ENCODE measurements at places on chromosomes 3 and 15.

GRCh38 chr15:49313650-49314049 is 109.4 kb upstream of the FGF7 start:
- no peak for DNase-seq

DNA sequence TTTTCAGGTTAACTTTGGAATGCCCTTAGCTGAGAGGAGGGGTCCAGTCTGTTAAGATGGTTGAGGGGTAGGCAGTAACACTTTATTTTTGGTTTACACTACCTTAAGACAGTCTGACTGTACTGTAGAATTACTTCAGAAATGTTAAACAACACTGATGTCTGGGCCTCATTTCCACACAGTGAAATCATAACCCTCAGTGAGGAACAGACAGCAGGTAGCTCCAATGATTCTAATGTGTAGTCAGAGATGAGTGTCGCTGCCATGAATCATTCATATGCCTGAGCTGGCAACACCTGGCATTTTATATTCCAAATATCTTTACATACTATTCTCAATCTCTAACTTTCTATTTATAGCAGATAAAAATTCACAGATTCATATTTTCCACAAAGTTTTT is 37.3 kb upstream of the POU1F1 start:
- no peak for DNase-seq

- peak; percentile 53 for DNase-seq
Measured at GRCh38 chr3:68802111-68802870, 130.1 kb downstream of the TAFA4 start.

GRCh38 chr3:37040231-37040630 is 46.9 kb downstream of the MLH1 start:
- DNase-seq = no peak

GRCh38 chr3:51620543-51620942 is 50.5 kb upstream of the TEX264 start:
- no peak for DNase-seq

DNA sequence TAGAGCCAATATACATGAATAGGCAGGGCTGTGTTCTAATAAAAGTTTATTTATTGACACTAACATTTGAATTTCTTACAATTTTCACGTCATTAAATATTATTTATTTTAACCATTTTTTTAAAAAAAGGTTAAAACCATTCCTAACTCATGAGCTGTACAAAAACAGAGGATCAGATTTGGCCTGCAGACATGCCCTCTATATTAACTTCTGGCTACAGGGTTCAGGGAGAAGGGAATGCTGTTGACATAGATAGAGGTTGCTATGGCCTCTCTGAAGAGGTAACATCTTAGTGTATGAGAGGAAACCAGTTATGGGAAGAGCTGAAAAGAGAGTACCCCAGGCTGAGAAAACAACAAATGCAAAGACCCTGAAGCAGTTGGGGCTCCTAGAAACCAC is 19.1 kb upstream of the RAP2B start:
- DNase-seq = no peak

DNA sequence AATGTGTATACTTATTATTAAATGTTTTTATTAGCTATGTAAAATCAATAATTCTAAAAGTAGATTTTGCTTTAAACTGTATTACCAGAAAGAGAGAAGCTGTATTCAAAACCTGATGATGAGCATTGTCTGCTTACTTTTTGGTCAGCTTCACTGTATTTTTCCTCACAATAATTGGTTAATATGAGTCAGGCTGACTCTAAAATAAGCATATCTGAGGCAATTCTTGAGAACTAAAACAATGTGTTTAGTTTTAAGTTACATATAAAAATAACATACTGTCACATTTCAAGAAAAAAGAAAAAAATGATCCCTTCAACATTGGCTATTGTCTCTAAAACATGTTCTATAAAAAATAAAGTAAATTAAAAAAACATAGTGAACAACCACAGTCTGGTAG is 66.1 kb downstream of the EPHA3 start:
- DNase-seq = no peak

GRCh38 chr15:69462030-69462492 is 9.4 kb downstream of the RPLP1 start:
- no peak for DNase-seq

DNA sequence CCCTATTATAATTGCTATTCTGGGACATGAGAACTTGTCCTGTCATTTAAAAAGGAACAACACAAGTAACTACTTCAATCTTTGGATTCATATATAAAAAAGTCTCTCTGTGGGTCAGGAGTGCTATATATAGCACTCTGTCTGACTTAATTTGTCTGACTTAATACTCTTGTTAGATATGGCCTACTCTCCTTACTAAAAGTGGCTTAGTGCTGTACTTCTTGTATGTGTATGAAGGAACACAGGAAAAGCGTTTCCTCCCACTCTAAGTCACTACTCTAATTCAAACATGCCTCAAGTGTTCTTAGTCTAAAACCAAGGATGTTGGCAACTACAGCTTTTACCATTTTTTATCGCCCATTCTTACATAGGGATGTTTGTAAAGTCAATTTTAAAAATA is 255.2 kb upstream of the ROBO1 start:
- DNase-seq = no peak

- no peak for DNase-seq
Measured at GRCh38 chr3:114887806-114888205, 259.3 kb downstream of the ZBTB20 start.

DNA sequence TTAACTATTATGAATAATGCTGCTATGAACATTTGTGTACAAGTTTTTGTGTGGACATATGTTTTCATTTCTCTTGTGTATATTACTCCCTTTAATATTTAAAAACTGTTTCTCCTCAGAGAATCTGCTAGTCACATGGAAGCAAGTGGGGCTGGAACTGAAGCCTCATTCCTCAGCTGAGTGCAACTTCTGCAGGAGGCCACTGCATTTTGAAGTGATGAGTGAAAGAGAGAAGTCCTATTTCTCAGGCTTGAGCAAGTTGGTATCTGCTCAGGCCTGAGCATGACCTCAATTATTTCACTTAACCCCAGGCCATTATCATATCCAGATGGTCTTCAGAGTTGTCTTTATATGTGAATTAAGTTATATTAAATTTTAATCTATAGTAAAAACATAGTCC is 11.5 kb downstream of the TLR9 start:
- no peak for DNase-seq

DNA sequence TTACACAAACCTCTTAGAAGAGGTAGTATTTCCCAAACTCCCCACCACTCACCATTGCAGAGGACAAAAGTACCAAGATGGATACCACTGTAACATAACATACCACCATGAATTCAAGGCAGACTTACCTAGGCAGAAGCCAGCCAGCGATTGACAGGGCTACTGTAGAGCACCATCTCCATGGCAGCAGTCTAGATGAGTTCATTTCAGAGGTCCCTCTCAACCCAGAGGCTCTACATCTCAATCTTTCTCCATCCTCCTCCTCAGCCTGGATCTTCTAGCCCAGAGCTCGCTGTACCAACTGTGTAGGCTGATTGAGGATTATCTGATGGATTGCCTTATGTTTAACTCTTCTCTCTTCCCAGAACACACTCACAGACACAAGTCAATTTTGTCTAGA is 2.0 kb upstream of the PLIN1 start:
- no peak for DNase-seq

DNA sequence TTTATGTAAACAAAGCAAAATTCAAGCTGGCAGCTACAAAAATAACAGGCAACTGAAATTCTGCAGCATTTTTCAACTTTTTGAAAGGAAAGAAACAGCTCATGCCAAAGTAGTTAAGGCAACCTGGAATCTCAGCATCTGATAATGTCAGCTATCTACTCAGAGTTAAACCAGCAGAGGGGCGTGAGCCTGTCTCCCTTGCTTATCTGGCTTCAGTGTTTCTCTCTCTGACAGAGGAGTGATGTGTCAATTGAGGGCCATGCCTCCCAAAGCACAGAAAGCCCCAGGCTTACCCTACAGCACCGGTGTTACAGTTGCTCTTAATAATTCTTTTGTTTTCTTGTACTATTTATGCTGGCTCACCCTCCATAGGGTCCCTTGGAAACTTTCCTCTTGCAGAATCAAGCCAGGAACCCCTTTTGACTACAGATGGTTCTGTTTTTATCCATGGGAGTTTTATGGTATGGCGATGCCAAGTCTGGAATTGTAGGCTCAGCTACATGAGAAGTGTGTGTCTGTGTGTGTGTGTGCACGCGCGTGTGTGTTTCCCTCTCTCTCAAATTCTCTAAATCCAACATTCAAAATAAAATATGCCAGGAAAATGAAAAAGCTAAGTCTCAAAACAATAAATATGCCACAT is 7.3 kb downstream of the TMEM212 start:
- no peak for DNase-seq

GRCh38 chr3:12473511-12473910 is 10.8 kb upstream of the TSEN2 start:
- DNase-seq = no peak

GRCh38 chr3:150006794-150007193 is 36.1 kb upstream of the PFN2 start:
- no peak for DNase-seq

DNA sequence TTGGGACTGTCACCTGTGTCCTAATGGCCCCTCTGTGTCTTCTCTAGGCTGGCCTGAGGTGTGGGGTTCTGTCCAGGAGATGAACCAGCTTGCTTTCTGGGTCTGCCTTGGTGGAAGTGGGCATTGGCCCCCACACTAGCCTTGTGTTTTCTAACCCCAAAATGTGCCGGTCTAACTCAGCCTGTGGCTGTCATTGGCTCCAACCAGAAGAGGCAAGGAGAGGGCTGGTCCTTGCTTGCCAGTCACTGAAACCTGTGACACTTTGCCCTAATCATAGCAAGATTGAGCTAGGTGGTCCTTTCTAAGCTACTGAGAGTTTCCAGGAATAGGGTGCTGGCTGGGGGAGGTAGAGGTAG is 2.2 kb downstream of the C15orf39 start:
- no peak for DNase-seq

- DNase-seq = no peak
Measured at GRCh38 chr3:31713816-31714215, 181.1 kb downstream of the STT3B start.

DNA sequence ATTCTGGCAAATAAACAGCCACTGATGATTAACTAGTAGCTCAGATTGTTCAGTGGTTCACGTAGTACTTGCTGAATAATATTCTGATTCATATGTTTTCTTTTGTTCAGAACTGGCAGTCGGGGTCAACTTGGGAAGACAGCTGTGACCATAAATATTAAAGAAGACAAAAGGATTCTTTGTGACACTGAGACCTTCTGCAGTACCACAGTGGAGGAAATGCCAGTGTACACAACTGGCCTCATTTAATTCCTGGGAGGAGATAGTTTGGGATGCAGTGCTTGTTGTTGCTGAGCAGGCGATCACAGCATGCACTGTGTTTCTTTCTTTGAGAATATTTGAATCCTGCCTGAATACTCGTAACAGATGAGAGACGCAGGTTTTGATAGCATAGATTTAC is 26.7 kb upstream of the MCF2L2 start:
- no peak for DNase-seq

GRCh38 chr3:23961066-23961465 is 16.0 kb downstream of the NR1D2 start:
- DNase-seq = no peak

- DNase-seq = no peak
Measured at GRCh38 chr3:99012051-99012450, 110.6 kb upstream of the DCBLD2 start.

- no peak for DNase-seq
Measured at GRCh38 chr3:73029321-73029796, 32.1 kb upstream of the EBLN2 start.

DNA sequence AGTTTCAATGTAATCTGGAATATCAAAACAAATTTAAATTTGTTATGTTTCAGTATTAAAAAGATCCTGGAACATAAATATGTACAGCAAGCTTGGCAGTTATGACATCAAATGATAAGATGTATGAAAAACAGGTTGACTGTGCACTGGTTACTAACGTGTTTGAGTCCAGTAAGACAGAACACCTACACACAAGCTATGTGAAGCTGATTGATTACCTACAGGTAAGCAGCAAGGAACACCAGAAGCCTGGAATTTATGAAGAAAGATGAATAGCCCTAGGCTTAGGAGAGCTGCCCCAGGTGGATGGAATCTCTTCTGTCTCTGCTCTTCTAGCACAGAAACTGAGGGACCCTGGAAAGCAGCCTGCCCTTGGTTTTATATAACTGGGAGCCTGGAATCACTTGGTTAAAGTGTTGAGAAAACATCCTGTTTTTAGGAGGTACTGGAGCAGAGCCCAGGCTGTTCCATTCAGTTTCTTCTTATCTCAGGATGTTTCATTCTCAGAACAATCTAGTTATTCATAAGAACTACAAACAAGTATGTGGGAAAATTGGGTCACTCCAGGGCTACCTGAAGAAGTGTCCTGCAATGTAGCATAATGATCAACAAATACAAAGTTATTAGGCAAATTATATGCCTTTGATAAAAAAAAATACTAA is 36.3 kb downstream of the SLITRK3 start:
- DNase-seq = no peak

- DNase-seq = no peak
Measured at GRCh38 chr3:19945969-19946831, 697 bp upstream of the RAB5A start.

GRCh38 chr3:51382947-51383578 is 2.0 kb upstream of the MANF start:
- no peak for DNase-seq

DNA sequence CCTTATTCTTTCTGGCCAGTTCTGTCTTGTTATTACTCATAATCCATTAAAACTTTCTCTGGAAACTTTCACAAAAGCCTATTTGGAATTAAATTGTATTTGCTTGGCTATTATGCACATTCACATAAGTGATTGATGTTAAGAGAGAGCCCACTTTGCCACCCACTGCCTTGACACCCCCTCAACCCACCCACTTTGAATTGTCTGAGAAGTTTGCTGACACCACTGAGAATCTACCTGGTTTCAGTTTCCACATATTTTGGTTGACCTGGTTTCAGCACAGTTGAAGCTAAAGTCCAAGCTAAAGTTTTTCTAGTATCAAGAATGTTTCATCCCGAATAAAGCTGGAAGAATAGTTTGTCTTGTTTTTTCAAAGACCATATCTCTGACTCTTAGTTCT is 70.9 kb downstream of the ARMC8 start:
- no peak for DNase-seq

GRCh38 chr15:38885471-38885952 is 320.9 kb upstream of the RASGRP1 start:
- DNase-seq = no peak

DNA sequence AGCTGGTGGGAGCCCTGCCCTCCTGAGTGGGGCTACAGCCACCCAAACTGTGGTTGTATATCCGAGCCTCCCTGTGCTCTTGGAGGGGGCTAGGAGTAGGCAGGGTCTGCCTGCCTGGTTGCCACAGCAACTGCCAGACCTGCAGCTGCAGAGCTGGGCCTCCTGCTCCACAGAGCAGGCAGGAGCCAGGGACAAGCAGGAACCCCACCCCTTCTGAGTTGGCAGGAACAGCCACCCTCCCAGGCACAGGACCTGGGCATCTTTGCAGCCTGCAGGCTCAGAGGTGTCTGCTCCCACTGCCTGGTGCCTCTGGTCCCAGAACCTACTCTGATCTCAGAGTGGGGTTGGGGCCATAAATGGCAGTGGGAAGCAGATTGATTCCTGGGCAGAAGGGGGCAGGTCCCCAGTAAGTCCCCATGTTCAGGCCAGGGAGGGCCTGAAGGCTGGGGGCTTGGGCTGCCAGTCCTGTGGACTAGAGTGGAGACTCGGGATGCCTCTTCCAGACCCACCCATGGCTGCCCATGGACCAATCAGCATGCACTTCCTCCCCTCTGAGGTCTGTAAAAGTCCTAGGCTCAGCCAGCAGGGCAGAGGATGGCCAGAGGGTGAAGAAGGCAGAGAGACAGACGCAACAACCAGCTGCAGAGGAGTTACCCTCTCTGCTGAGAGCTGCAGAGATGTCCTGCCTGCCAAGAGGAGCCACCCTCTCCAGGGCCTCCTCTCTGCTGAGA is 10.3 kb upstream of the LRRC31 start:
- no peak for DNase-seq

Data from NCI-H446 (cell line).